ENCODE measurements at places on chromosomes 11 and 22.
A peak's percentile ranks its signal among the peaks of the same experiment; 100 is the strongest.

GRCh38 chr22:22113701-22114100, 130.9 kb upstream of the VPREB1 start:
- DNase-seq, result no peak

GRCh38 chr11:2306452-2306823, 4.6 kb downstream of the TSPAN32 start:
- no peak for DNase-seq

DNA sequence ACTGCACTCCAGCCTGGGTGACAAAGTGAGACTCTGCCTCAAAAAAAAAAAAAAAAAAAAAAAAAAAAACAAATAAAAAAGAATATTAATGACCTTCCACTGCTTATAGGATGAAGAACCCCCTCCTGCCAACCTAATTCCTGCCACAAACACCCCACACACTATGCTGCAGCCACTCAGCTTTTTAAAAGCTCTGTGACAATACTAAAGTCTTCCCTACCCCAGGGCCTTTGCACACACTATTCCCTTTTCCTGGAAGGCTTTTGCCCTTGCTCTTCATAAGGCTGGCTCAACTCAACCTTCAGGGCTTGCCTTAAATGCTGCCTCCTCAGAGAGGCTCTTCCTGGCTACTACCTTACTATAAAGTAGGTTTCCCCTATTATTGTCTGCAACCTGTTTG, 10.8 kb upstream of the KCNJ11 start:
- no peak for DNase-seq

GRCh38 chr22:35175392-35175791, 81.9 kb upstream of the HMGXB4 start:
- DNase-seq, result no peak

DNA sequence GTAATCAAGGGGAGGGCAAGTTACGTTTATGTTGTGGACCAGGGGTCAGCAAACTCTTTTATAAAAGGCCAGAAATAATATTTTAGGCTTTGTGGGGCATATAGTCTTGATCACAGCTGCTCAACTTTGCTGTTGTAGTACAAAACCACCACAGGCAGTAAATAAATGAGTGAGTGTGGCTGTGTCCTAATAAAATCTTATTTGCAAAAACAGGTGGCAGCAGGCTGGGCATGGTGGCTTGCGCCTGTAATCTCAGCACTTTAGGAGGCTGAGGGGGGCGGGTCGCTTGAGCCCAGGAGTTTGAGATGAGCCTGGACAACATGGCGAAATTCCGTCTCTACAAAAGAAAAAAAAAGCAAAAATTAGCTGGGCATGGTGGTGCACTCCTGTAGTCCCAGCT, 57.9 kb upstream of the NUP160 start:
- no peak for DNase-seq

DNA sequence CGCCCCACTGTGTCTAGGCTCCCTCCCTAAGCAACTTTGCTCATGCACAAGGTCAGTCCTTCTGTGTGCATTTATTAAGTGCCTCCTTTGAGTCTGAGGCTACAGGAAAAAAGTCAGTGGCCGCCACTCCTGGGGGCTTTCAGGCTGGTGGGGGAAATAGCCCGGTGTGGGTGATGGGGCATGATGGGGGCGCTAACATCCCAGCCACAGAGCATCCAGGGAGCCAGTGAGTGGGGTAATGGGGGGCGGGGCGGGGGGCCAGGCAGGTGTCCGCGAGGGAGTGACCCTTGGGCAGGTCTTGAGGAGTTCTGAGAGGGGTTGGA, 9.9 kb upstream of the EHD1 start:
- no peak for DNase-seq

GRCh38 chr11:76380159-76380976, 564 bp downstream of the THAP12 start:
- peak; percentile 64 for DNase-seq

DNA sequence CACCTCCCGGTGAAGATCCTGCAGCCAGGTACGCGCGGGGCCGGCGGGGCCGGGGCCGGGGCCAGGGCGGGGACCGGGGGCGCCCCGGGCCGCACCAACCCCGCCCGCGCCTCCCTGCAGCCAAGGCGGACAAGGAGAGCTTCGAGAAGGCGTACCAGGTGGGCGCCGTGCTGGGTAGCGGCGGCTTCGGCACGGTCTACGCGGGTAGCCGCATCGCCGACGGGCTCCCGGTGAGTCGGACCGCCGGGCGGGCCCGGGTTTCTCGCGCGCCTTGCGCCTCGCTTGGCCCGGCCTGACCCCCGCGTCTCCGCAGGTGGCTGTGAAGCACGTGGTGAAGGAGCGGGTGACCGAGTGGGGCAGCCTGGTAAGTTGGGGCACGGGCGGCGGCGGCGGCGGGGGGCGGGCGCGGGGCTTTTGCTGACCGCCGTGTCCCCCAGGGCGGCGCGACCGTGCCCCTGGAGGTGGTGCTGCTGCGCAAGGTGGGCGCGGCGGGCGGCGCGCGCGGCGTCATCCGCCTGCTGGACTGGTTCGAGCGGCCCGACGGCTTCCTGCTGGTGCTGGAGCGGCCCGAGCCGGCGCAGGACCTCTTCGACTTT, 531 bp downstream of the PIM3 start:
- peak; percentile 46 for DNase-seq

- no peak for DNase-seq
These were observed 21.3 kb downstream of the STX3 start for GRCh38 chr11:59776210-59777066.

Data from CD4-positive, alpha-beta T cell treated with Interleukin-12 subunit alpha and Interleukin-12 subunit beta, for 1 hour (primary cell).